ENCODE measurements at places on chromosomes 12 and 14.

- no peak for DNase-seq
Observed at GRCh38 chr12:68506619-68507018, 104.1 kb upstream of the RAP1B start.

DNA sequence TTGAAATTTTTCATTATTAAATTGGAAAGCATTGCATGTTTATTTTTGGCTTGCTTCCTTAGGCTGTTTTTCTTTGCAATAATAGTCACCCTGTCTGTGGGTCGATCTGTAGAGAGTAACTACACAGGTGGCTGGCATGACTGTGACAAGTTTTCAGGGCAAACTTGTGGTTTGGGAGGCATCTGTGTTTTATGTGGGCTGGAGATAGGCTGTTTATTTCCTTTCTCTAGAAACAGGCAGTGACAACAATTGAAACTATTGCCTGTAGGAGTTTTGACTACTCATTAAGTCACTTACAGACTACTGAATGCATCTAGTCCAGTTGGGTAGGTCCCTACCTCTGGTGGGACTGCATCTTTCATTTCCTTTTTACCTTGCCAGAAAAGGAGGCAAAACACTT is 155.6 kb downstream of the DYRK2 start:
- no peak for DNase-seq

- DNase-seq, result no peak
Observed at GRCh38 chr12:125169451-125169850, 104.2 kb downstream of the AACS start.

DNA sequence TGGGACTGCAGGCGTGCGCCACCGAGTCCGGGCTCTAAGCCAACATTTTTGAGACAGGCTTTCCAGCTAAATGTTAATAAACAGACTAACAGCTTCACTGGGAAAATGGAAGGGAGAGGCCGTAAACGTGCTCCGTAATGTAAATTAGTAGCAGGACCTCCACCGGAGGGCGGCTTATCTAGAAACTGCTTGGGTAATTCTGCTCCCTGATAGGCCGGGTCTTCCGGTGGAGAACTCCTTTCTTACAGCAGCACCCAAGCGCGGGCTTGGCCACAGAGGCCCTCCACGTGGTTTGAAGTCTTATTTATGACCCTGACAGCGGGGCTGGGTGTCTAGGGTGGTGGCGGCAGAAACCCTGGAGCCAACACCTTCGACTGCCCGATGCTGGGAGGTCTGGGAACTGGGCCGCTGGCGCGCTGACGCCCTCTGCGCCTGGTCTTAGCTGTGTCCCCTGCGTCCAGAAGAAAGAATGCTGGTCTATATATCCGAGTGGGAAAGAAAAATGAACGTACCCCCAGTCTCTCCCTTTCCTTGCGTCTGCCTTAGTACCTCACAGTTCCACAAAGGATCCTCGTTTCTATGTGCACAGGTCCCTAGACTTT is 1.7 kb downstream of the DPPA3 start:
- DNase-seq, result no peak

DNA sequence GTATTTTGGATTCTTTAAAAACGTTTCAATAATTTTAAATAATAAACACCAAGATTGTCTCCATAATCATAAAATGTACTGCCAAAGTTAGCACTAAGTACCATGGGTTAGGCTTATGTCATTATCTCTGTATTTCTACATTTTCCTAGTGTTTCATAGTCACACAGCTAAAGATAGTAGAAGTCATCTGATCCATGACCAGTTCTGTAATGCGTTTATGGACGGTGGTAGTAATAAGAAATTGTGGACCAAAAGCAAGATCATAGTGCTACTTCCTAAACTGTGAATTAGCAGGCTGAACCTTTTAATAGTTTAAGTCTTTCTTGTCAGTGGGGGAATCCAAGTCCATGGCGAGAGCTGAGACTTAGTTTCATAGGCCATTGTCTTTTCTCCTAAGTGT is 142.1 kb downstream of the AKAP6 start:
- no peak for DNase-seq

Data from NCI-H187 (cell line).